ENCODE measurements at places on chromosomes 12 and 14. TPM values are rescaled to one million over a fixed set of nuclear protein-coding genes. Genes with fewer than 3 reads are reported as not detected.

CD163L1 gene
- total RNA-seq, result 5.5 TPM

KRT83 gene
- total RNA-seq, result not detected

CCDC197 gene
- not detected for total RNA-seq

MYH6 gene
- not detected for total RNA-seq
